ENCODE measurements at places on chromosomes 5 and 9. TPM values are rescaled to one million over a fixed set of nuclear protein-coding genes. Genes with fewer than 3 reads are reported as not detected.

GRCh38 chr9:4740388-4740637 is 689 bp downstream of the AK3 start:
- peaks cover 10% of the 10 kb centered on the region for H3K4me1 ChIP-seq
- peak overlapping the region; percentile 90 for H3K4me3 ChIP-seq
- H3K36me3 ChIP-seq, result no peaks in the 10 kb centered on the region
- H3K27me3 ChIP-seq, result no peaks in the 10 kb centered on the region

- H3K4me1 ChIP-seq, result no peaks in the 10 kb centered on the region
- no peaks in the 10 kb centered on the region for H3K27me3 ChIP-seq
- no peaks in the 10 kb centered on the region for H3K36me3 ChIP-seq
- no peak for DNase-seq
These were observed 40.9 kb downstream of the SVEP1 start for GRCh38 chr9:110538647-110539041.

DNA sequence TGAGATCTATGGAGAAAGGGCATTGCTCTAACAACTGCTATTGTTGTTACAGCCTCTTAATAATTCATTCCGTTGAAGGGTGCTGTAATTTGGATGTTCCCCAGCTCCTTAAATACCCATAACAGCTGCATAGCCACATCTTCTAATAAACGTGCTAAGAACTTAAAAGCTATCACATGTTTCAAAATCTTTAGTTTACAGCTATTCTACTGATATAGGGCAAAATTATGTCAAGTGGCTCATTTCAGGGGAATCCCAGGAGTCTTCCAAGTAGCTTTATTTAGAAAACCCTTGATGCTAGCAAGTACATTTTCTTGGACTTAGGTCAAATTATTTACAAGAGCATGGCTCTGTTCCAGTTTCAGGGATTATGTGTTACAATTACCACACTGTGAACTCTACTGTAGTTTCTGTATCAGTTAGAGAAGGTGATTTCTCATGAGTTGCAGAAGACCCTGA is 990.4 kb upstream of the ACO1 start:
- no peaks in the 10 kb centered on the region for H3K27me3 ChIP-seq
- no peaks in the 10 kb centered on the region for H3K36me3 ChIP-seq
- no peaks in the 10 kb centered on the region for H3K4me1 ChIP-seq
- no peak overlapping the region for H3K4me3 ChIP-seq
- peak; percentile 63 for DNase-seq

- no peaks in the 10 kb centered on the region for H3K27me3 ChIP-seq
- no peak within 1 kb of the TSS for H3K4me3 ChIP-seq
- no peaks in the 10 kb centered on the region for H3K36me3 ChIP-seq
- DNase-seq, result peak; percentile 27
These were observed at the start of gene SPINK13 for GRCh38 chr5:148268566-148268965. TSS of gene SPINK13 (plus strand) at chr5:148268794. CDS start at chr5:148270073, 1,279 bp downstream.

- no peaks in the 10 kb centered on the region for H3K36me3 ChIP-seq
- peaks cover 27% of the 10 kb centered on the region for H3K27me3 ChIP-seq
These were observed 4.6 kb downstream of the TSLP start for GRCh38 chr5:111076091-111076490.

DNA sequence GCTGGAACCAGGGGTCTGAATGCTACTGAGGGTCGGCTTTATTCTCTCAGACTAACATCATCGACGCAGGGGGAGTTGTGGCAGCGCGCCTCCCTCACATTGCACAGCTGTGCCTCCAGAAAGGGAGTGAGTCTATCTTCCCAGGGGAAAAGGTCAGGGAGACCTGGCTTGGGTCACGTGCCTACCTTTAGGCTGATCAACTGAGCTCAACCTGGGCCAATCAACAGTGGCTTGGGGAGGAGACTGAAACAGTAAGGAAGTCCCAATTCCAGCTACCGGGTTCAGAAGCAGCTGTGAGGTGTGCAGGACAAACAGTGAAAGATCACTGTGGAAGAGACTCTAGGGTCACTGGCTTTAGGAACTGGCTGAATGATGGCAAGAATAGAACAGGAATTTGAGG is 14.3 kb downstream of the SNX30 start:
- DNase-seq, result no peak
- no peaks in the 10 kb centered on the region for H3K4me1 ChIP-seq
- no peaks in the 10 kb centered on the region for H3K27me3 ChIP-seq
- no peaks in the 10 kb centered on the region for H3K36me3 ChIP-seq
- no peak overlapping the region for H3K27ac ChIP-seq
- no peak overlapping the region for H3K4me3 ChIP-seq

Gene NMUR2
- total RNA-seq, result not detected

GRCh38 chr9:89527084-89527483 is 29.2 kb upstream of the SEMA4D start:
- no peak overlapping the region for H3K4me3 ChIP-seq
- H3K27me3 ChIP-seq, result no peaks in the 10 kb centered on the region
- DNase-seq, result no peak
- H3K4me1 ChIP-seq, result peaks cover 16% of the 10 kb centered on the region
- no peaks in the 10 kb centered on the region for H3K36me3 ChIP-seq

Gene SEMA6A
- 1.5 TPM for total RNA-seq

GRCh38 chr9:122883125-122883524 is 22.0 kb downstream of the RC3H2 start:
- no peaks in the 10 kb centered on the region for H3K27me3 ChIP-seq
- no peaks in the 10 kb centered on the region for H3K4me1 ChIP-seq
- H3K36me3 ChIP-seq, result peaks cover 39% of the 10 kb centered on the region

DNA sequence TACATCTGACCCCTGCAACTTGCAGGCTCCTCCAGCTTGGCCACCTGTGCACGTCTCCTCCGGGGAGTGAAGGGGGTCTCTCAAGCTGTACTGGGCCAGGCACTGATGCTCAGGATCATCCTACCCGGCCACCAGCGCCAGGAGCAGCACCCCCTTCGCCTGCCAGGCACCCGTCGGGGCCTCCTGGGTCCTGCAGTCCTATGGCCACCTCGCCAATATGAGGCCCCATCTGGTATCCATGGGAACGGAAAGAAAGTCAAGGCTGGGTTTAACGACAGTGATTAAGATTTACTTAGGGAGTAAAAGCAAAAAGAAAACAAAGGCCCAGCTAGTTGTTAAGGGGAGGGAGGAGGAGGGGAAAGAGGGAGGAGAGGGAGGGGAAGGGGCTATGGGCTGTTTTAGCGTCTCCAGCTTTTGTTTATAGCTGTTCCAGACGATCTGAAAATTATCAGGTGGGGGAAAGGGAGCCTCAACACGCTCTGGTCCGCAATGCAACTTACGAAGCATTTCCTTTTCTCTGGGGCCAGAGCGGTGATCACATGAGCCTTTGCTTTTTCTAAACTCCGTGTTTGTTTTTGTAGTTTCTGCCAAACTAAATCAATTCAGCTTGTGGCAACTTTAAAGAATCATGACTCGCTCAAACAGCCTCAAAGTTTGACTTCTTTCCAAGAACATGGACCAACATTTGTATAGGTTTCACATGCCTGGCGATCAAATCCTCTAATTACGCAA is 132.4 kb downstream of the ROR2 start:
- H3K4me1 ChIP-seq, result no peaks in the 10 kb centered on the region
- no peak overlapping the region for H3K4me3 ChIP-seq
- H3K27ac ChIP-seq, result no peak overlapping the region
- peak; percentile 21 for DNase-seq
- no peaks in the 10 kb centered on the region for H3K36me3 ChIP-seq

DNA sequence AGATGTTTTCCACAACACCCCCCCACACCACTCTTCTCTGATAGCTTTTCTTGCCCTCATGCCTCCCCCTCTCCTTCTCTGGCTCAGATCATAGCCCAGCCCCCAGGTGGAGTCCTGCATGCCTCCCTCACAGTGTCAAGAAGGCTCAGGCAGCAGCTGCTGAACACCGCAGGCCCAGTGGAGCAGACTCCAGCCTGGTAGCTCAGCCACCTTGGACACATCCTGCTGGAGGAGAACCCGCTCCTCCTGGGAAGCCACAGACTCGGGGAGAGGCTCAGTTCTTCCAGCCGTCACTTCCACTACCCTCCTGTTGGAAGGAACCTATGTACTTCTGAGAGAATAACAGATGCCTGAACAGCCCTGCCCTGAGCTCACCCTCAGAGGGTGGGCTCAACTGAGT is 143.4 kb downstream of the SPOCK1 start:
- H3K27me3 ChIP-seq, result no peaks in the 10 kb centered on the region
- no peak for DNase-seq
- H3K4me3 ChIP-seq, result no peak overlapping the region
- H3K27ac ChIP-seq, result no peak overlapping the region
- no peaks in the 10 kb centered on the region for H3K36me3 ChIP-seq
- peaks cover 21% of the 10 kb centered on the region for H3K4me1 ChIP-seq

DNA sequence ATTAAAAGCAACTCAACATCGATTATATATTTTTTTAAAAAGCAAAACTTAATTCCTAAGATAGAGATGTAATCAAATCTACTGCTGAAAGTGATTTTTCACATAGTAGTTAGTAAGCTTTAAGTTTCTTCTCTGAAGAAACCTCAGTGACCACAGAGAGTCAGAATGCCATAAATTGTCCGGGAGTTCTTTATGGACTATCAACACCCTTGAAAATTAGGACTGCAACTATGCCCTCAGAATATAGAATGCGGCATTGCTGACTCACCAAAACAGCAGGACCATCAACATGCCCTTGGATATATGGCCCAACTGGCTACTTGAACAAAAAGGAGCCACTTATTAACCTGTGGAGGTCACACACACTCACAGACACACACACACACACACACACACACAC is 228.9 kb upstream of the SNX2 start:
- no peak for DNase-seq
- H3K36me3 ChIP-seq, result no peaks in the 10 kb centered on the region
- H3K27ac ChIP-seq, result no peak overlapping the region
- H3K27me3 ChIP-seq, result no peaks in the 10 kb centered on the region
- no peak overlapping the region for H3K4me3 ChIP-seq
- no peaks in the 10 kb centered on the region for H3K4me1 ChIP-seq

Gene KLF4
- 1.5 TPM for total RNA-seq

DNA sequence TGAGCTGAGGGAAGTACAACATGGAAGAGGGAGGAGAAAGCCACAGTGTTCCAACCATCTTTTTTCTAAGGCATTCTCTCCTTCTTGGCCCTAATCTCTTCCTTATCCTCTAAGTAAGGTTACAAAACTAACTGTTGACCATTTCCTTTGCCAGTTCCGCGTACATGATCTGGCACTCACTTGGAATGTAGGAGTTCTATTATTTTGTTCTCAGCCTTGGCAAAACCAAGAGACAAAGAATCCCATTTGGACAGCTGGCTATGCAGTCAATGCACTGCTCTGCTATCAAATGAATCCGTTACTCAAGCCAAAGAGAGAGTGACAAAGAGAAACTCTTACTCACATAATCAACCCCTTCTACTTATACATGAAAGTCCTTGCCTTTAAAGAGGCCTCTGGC is 410.3 kb downstream of the DTWD2 start:
- DNase-seq, result no peak
- H3K36me3 ChIP-seq, result no peaks in the 10 kb centered on the region
- H3K27me3 ChIP-seq, result no peaks in the 10 kb centered on the region
- H3K4me1 ChIP-seq, result no peaks in the 10 kb centered on the region
- no peak overlapping the region for H3K4me3 ChIP-seq
- H3K27ac ChIP-seq, result no peak overlapping the region

Gene NNT
- total RNA-seq, result 75.6 TPM

DNA sequence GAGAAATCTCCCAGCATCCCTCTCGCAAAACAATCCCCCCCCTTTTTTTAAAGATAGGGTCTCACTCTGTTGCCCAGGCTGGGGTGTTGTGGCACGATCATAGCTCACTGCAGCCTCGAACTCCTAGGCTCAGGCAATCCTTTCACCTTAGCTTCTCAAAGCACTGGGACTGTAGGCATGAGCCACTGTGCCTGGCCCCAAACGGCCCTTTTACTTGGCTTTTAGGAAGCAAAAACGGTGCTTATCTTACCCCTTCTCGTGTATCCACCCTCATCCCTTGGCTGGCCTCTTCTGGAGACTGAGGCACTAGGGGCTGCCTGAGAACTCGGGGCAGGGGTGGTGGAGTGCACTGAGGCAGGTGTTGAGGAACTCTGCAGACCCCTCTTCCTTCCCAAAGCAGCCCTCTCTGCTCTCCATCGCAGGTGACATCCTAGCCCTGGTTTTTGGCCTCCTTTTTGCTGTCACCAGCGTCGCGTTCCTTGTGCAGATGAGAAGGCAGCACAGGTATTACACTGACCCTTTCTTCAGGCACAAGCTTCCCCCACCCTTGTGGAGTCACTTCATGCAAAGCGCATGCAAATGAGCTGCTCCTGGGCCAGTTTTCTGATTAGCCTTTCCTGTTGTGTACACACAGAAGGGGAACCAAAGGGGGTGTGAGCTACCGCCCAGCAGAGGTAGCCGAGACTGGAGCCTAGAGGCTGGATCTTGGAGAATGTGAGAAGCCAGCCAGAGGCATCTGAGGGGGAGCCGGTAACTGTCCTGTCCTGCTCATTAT is 6.8 kb downstream of the CA9 start:
- no peak for DNase-seq
- peaks cover 5% of the 10 kb centered on the region for H3K4me1 ChIP-seq
- H3K36me3 ChIP-seq, result peaks cover 22% of the 10 kb centered on the region
- no peak overlapping the region for H3K4me3 ChIP-seq
- H3K27ac ChIP-seq, result no peak overlapping the region

GRCh38 chr5:124870070-124870469 is 123.6 kb upstream of the ZNF608 start:
- H3K4me3 ChIP-seq, result no peak overlapping the region
- H3K4me1 ChIP-seq, result peaks cover 2% of the 10 kb centered on the region
- no peaks in the 10 kb centered on the region for H3K36me3 ChIP-seq
- no peak overlapping the region for H3K27ac ChIP-seq

Gene ANKRD34B
- total RNA-seq, result not detected

Gene TMEM232
- 0.38 TPM for total RNA-seq

DNA sequence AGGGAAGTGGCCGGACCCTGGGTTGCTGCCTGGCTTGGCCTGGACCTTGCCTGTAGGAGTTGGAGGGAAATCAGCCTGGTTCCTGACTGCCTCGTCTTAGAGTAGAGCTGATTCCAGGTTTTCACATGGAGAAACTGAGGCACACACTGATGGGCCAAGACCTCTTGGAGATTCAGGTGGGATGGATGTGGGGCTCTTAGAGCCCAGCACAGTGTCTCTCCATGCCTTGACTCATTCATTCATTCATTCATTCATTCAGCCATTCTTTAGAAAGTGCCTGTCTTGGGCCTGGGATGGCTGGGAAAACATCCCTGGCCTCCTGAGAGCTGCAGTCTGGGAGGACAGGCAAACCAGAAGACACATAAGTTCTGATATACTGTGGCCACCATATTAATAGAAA is 2.2 kb downstream of the LRRC8A start:
- H3K36me3 ChIP-seq, result peaks cover 10% of the 10 kb centered on the region
- H3K4me3 ChIP-seq, result no peak overlapping the region
- peaks cover 59% of the 10 kb centered on the region for H3K4me1 ChIP-seq
- H3K27me3 ChIP-seq, result no peaks in the 10 kb centered on the region

- DNase-seq, result no peak
- no peaks in the 10 kb centered on the region for H3K27me3 ChIP-seq
These were observed 163.6 kb upstream of the SEMA6A start for GRCh38 chr5:116738239-116738614.

GRCh38 chr5:149175346-149176105 is 34.2 kb downstream of the ABLIM3 start:
- no peaks in the 10 kb centered on the region for H3K36me3 ChIP-seq
- no peaks in the 10 kb centered on the region for H3K27me3 ChIP-seq
- peaks cover 36% of the 10 kb centered on the region for H3K4me1 ChIP-seq
- no peak overlapping the region for H3K4me3 ChIP-seq
- no peak for DNase-seq
- H3K27ac ChIP-seq, result no peak overlapping the region
